SJCRH30 (cell line): ENCODE measurements at places on chromosomes 2 and 18. TPM values are rescaled to one million over a fixed set of nuclear protein-coding genes. Genes with fewer than 3 reads are reported as not detected.

- H3K27me3 ChIP-seq: no peaks in the 10 kb centered on the region
- DNase-seq: peak; percentile 84
- no peak overlapping the region for H3K4me3 ChIP-seq
- H3K36me3 ChIP-seq: no peaks in the 10 kb centered on the region
Observed at GRCh38 chr2:26757873-26758789, 6.0 kb upstream of the SLC35F6 start.

GRCh38 chr2:225008935-225009334 lies 33.3 kb downstream of the DOCK10 start:
- no peaks in the 10 kb centered on the region for H3K27me3 ChIP-seq
- no peak overlapping the region for H3K27ac ChIP-seq
- H3K4me1 ChIP-seq: peaks cover 10% of the 10 kb centered on the region
- H3K36me3 ChIP-seq: no peaks in the 10 kb centered on the region
- no peak overlapping the region for H3K4me3 ChIP-seq

Gene COBLL1
- total RNA-seq: 12.5 and 16.2 TPM in 2 replicates

DNA sequence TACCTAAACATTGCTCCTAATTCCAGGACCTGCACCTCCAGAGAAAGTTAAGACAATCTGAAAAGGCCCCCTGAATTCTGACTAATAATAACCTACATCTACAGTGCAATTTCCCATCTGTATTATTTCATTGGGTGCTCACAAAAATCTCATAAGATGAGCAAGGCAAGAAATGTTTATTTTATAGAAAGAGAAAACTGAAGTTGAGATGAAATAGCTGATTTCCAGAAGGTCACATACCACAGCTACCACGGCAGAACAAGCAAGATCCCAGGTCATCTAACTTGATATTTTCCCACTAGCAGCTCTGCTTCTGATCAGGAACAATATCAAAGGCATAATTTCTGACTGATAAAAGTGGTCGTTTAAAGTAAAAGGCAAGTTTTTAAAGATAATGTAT lies 105.8 kb upstream of the COL5A2 start:
- no peaks in the 10 kb centered on the region for H3K27me3 ChIP-seq
- no peak overlapping the region for H3K4me3 ChIP-seq
- DNase-seq: no peak
- peaks cover 23% of the 10 kb centered on the region for H3K4me1 ChIP-seq
- no peak overlapping the region for H3K27ac ChIP-seq

- no peaks in the 10 kb centered on the region for H3K36me3 ChIP-seq
- H3K27me3 ChIP-seq: no peaks in the 10 kb centered on the region
- no peak overlapping the region for H3K27ac ChIP-seq
Observed at GRCh38 chr2:3948191-3948590, 244.8 kb downstream of the DCDC2C start.

DNA sequence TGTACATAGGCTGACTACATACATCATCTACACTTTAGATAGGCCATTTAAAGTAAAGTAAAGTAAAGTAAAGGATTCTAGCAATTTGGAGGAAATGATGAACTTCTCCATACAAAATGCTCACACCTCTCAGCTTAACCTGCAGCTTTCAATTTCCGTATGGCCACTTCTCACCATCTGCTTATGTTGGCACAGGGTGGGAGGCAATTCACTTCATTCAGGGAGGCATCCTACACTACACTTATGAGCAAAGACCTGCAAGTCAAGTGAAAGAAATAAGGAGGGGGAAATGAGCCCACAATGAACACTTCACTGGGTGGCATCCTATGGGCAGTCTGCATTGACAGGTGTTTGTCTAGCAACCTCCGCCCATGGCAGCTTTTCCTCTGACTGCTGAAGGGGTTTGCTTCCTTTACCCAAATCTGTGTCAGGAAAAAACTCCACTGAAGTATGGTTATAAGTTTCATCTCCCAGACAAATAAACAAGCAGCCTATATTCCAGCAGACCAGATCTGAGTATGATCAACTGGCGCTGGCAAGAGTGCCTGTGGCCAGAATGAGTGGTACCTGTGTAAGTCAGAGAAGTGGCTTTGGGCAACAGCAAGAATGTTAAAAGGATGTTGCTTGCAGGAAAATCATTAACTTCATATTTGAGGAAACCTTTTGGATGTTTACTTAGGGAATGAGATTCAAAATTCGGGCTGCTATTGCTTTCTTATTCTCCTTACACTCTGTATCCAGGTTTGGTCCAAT lies 449.1 kb downstream of the TGIF1 start:
- no peaks in the 10 kb centered on the region for H3K27me3 ChIP-seq
- no peak for DNase-seq
- no peaks in the 10 kb centered on the region for H3K4me1 ChIP-seq
- H3K36me3 ChIP-seq: no peaks in the 10 kb centered on the region
- H3K4me3 ChIP-seq: no peak overlapping the region
- H3K27ac ChIP-seq: no peak overlapping the region

Gene SLC23A3
- total RNA-seq: 0.10 and 0.13 TPM in 2 replicates

DNA sequence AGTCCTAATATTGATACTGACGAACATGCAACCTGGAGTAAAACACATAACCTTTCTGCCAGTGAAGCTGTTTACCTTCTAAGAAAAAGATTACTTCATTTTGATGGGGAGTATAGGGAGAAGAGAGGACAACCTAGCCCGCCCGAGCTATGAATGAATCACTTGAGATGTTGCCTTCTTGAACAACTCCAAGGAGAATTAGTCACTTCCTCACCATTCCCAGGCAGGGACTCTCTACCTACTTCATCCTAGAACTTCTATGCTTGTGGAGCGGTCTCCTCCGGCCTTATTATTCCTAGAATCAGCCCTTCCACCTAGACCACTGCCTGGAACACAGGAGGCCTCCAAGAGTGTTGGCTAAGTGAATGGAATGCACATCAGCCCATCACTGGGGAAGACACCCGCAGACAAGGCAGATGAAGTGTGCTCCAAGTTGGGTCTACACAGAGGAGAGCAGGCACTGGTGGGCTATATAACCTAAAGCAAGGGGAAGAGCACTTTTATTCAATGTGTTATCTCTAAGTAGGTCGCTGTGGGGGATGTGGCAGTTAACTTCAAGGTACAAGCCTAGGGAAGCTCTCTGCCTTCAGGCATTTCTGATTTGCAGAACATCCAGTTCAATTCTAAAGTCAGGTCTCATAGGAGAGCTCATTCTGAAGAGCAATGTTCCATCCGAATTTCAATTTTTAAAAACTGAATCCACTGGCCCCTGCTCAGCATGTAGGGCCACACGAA lies 57.4 kb downstream of the STK39 start:
- H3K4me1 ChIP-seq: no peaks in the 10 kb centered on the region
- H3K27ac ChIP-seq: no peak overlapping the region
- no peak for DNase-seq
- H3K4me3 ChIP-seq: no peak overlapping the region
- no peaks in the 10 kb centered on the region for H3K27me3 ChIP-seq

DNA sequence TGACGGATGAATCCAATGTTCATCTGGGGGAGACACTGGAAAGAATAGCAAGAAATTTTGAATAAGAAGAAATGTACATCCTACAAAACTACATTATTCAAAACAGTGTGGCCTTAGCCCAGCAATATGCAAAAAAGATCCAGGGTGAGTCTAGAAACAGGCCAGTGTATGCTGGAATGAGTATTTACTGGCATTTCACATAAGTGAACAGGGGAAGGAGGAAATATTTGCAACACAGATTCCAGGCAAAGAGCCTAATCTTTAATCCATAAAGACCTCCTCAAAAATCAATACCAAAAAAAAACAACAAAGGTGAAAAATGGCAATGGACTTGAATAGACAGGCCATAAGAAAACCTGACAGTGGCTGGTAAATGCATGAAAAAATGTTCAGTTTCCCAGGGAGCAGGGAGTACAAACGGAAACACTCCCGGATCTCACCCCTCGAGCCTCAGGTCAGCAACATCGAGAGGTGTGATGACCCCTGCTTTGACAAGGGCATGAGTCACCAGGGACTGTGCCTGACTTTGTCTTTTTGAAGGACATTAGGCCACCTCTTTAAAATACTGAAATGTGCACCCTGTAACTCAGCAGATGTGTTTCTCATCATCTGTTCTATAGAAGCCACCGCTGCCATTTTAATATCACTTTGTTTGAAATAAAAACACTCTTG lies 12.7 kb upstream of the GPC1 start:
- no peak for DNase-seq
- H3K4me3 ChIP-seq: no peak overlapping the region
- no peaks in the 10 kb centered on the region for H3K4me1 ChIP-seq
- no peaks in the 10 kb centered on the region for H3K36me3 ChIP-seq
- H3K27ac ChIP-seq: no peak overlapping the region
- H3K27me3 ChIP-seq: no peaks in the 10 kb centered on the region

DNA sequence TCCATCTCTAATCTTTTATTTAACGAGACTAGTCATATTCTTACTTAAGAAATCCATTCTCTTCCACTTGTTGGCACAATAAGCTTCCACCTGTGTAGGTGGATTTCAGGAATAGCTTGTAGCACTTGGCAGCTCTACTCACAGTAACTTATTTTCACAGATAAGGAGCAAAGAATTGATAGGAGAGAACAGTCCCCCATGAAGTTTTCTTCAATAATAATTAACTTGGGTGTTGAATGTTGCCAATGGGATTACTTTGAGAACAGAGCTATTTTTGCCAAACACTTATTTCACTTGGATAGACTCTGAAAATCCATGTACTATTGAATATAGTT lies 1388.6 kb upstream of the PIK3C3 start:
- no peaks in the 10 kb centered on the region for H3K4me1 ChIP-seq
- H3K36me3 ChIP-seq: no peaks in the 10 kb centered on the region
- DNase-seq: no peak
- H3K27me3 ChIP-seq: no peaks in the 10 kb centered on the region

Gene CBLN2
- 0.18 and 0.26 TPM in 2 replicates for total RNA-seq

GRCh38 chr2:8049176-8049575 lies 632.7 kb upstream of the ID2 start:
- no peak overlapping the region for H3K4me3 ChIP-seq
- H3K27me3 ChIP-seq: no peaks in the 10 kb centered on the region; the same call in 1 of the 2 replicates
- H3K27ac ChIP-seq: no peak overlapping the region
- no peaks in the 10 kb centered on the region for H3K4me1 ChIP-seq
- no peaks in the 10 kb centered on the region for H3K36me3 ChIP-seq
- no peak for DNase-seq

- no peak overlapping the region for H3K4me3 ChIP-seq
- no peaks in the 10 kb centered on the region for H3K27me3 ChIP-seq
- DNase-seq: no peak
- no peak overlapping the region for H3K27ac ChIP-seq
- no peaks in the 10 kb centered on the region for H3K36me3 ChIP-seq
Observed at GRCh38 chr2:45177870-45178269, 168.6 kb upstream of the SIX2 start.

Gene C2orf81
- 0.43 and 0.48 TPM in 2 replicates for total RNA-seq

DNA sequence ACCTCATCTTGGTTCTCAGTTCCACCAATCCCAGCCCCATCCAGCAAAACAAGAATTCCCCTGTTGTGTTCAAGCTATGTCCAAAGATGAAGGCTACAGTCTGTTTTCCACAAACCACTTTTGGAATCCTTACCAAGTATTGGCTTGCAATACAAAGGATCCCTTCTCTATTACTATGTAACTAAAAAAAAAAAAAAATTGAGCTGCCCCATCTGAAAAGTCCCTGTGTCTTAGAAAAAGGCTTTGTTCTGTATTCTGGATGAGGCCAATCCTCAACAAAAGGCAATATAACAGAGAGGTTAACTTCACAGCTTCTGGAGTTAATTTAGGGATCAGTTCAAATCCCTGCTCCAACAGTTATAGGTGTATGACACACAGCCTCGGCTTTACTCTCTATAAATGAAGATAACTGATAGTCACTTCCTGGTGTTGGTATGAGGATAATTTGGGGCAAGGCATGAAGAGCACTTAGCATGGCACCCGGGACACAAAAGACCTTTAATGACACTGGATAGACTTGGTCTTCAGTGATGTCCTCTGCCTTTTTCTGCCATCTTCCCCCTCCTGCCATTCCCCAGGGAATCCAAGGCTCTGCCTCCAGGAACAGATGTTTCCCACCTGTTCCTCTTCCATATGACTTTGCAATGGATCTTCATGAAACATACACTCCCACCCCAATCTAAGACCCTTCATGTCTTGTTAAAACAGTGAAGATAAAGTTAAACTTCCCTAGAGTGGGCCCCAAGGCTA lies 61.2 kb upstream of the ATL2 start:
- H3K27ac ChIP-seq: no peak overlapping the region
- DNase-seq: peak; percentile 56
- H3K4me1 ChIP-seq: peaks cover 18% of the 10 kb centered on the region
- no peaks in the 10 kb centered on the region for H3K27me3 ChIP-seq
- H3K4me3 ChIP-seq: no peak overlapping the region
- H3K36me3 ChIP-seq: no peaks in the 10 kb centered on the region

GRCh38 chr2:190477661-190478454 lies 56.7 kb downstream of the NEMP2 start:
- no peak for DNase-seq
- peaks cover 33% of the 10 kb centered on the region for H3K4me1 ChIP-seq
- H3K27me3 ChIP-seq: no peaks in the 10 kb centered on the region
- H3K4me3 ChIP-seq: no peak overlapping the region

Gene CCBE1
- not detected in 2 replicates for total RNA-seq

GRCh38 chr18:56067214-56067894 lies 479.4 kb upstream of the TCF4 start:
- no peaks in the 10 kb centered on the region for H3K27me3 ChIP-seq
- no peak for DNase-seq
- no peaks in the 10 kb centered on the region for H3K4me1 ChIP-seq
